ENCODE measurements at places on chromosomes 6 and 20.

DNA sequence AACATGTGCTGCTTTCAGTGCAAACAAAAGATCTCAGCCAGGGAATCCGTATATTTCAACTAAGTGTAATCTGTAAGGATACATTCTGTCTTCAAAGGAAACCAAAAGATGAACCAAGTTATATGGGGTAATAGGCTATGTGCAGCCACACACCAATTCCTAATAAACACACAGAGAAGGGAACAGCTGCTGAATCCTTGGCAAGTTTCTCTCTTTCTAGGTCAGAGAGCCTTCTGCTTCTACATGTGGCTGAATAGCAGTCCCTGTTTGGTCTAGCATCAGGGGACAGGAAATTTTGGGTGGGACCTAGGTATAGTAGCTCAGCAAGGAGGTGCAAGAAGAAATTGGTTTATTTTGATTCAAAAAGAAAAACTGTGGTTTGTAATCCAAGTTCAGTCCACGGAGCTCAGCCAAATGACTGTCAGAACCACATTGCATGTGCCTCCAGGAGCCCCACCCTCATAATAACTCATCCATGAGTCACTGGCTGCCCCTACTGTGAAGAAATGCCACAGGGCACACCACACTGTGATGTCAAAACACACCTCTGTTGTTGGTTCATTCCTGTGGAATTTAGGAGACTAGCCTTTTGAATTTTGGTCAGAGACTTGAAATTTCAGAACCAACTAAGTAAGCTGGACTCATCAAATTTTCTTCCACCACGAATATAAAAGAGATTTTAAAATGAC, 21.1 kb downstream of the SPTLC3 start:
- DNase-seq, result no peak

DNA sequence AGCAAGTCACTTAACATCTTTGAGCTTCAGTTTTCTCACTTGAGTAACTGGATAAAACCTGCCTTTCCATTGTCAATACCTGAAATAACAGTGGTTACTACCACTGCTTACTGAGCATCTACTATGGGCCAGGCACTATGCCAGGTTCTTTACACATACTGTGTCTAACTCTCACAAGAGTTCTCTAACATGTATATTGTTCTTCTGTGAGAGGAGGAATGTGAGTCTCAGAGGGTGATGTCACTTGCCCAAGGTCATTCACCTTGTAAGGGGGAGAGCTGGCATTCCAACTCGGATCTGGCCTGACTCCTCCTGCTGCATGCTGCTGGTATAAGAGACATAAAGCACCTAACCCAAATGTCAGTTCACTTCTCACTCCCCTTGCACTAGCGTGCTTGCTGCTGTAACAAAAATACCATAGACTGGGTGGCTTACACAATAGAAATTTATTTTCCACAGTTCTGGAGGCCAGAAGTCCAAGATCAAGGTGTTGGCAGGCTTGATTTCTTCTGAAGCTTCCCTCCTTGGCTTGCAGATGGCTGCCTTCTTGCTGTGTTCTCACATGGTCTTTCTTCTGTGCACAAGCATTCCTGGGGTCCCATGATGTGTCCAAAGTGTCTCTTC, 21.9 kb upstream of the SGK2 start:
- no peak for DNase-seq

DNA sequence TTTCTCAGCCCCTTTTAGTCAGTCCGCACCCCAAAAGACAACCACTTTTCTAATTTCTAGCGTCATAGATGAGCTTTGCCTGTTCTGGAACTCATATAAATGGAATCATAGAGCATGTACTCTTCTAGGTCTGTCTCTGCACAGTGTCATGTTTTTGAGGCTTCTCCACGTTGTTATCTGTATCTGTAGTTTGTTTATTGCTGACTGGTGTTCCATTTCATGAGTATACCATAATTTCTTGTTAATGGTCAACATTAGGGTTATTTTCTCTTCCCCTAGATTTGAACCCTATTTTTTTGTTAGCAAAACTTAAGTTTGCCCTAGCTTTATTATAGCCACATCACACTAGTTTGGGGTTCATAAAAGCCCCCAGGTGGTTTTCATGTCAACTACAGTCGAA, 16.2 kb upstream of the SGK2 start:
- DNase-seq, result no peak

DNA sequence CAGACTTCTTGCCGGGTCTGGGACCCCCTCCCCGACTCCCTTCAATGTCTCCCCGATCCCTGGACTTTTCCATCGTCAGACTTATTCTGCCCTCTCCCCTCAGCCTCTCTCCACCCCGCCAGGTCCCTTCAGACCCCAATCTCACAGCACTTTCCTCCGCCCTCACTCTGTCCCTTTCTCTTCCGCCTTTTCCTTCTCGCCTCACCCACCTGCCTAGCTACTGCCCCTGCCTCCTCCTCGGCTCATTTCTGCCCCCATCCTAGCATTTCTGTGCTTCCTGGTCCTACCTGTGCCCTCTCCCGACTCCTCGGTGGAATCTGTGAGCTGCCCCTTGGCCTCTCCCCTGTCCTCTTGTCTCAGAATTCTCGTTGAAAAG, 616 bp downstream of the CHMP4B start:
- peak; percentile 18 for DNase-seq

- DNase-seq, result no peak
These were observed 327.2 kb downstream of the DHX35 start for GRCh38 chr20:39289316-39289715.

DNA sequence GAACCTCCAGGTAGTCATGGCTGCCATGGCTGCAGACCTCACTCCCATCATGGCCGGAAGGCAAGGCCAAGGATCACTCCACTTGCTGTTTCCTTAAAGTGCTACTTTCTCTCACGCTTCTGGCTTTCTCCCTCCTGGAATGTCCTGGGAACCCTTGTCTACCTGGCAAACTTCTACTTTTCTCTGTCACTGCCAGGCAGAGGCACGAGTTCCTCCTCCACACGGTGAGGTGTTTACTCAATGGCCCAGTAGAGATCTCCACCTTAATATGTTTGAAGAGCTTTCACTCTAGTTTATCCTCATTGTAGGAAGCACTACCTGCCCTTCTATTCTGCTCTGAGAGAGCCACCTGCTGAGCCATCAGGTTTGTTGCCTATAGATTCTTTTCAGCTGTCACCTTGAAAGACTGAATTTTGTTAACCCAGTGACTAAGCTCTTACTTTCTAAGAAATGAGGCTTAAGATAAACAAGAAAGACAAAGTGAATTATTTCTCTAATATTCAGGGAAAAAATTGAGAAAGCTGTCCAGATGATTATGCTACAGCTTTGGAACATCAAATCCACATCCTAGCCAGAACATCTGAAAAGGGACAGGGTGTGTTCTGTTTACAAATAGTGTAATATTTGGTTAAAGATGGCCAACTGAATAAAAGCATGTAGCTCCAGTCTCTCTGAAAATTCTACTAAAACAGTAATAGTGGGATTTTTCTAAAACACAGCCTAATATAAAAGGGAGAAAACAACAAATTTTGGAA, 54.9 kb downstream of the PLAGL1 start:
- DNase-seq, result no peak

DNA sequence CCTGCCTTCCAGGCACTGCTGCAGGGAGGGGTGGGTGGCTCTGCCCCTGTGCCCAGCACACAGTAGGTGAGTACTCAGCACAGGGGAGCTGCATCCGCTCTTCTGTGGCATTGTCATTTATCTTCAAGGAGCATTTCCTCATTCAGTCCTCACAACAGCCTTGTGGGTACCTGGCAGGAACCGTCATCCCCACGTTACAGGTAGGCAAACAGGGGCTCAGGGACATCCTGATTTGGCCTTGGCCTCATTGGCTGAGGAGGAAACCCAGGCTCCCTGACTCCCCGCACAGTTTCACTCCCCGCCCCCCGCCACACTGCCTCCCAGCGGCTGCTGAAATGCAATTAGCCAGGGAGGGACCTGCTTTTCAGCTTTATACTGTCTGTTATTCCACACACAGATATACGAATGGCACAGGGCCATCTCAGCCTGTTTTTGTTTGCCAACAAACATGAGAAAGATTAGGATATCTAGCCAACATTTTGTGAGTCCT, 24.2 kb upstream of the PNPLA1 start:
- DNase-seq, result no peak

- DNase-seq, result peak; percentile 61
These were observed 1.1 kb downstream of the SPAG4 start for GRCh38 chr20:35616465-35617396.

DNA sequence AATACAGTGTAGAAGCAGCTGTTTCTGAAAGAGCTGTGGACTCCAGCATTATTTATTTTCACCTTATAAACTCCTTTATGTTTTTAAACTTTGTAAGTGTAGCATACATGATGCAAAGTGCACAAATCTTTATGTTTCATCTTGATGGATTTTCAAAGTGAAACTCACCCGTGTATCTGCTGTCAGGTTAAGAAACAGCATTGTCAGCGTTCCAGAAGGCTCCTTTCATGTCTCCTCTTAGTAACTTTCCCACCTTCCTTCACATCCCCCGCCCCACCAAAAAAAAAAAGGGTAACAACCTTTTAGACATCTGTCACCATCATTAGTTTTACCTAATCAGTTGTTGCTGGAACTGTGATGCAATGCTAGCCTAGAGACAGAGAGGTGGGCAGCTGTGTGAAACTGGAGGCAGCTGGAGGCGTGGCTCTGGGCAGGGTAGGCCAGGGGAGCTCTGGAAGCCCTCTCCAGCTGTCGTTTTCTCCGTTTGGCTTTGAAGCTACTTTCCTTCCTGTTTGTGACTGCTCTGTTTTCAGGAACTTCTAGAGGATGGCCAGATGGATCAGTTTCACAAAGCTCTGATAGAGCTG, 7.2 kb downstream of the ACTR5 start:
- no peak for DNase-seq

DNA sequence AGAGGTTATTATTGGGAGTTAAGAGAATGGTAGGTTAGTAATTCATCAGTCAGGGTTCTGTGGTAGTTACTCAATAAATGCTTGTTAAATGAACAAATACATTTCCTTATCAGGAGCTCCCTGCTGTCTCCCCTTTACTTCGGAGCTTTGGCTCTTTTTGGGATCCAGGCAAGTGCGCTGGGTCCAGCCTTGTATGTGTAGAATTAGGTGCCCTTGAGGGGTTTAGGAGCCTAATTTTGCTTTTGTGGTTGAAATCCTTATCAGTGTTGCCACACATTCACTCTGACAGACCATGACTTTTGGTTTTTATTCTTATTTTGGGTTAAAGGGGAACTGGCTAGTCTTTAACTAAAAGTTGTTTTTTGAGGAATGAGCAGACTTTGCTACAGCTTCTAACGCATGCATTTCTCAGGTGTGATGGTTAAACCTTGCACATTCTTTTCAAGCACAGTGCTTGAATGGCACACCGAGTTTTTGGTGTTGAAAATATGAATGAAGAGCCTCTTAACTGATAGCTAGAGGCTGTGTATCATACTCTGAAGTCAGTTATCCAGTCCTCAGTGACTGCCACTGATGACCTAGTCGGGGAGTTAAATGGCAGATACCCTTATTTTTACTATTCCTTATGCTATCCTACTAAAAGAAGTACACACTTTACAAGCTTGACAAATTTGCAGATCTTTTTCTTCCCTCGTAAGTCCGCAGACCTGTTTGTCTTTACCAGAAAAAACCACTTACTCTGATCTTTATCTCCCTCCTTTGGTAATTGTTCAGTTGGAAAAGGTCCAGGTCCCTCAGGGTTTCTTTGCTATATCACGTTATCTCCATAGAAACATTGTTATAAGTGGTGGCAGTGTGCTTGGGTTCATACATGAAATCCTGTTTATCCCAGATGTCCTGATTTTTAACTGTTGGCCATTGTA, 50.7 kb upstream of the PLCG1 start:
- DNase-seq, result no peak

- no peak for DNase-seq
These were observed 36.2 kb downstream of the DCDC2 start for GRCh38 chr6:24321538-24322162.

GRCh38 chr6:13422681-13423221, 64.6 kb downstream of the GFOD1 start:
- DNase-seq, result no peak

- peak; percentile 75 for DNase-seq
These were observed 2.4 kb upstream of the MCM3 start for GRCh38 chr6:52286798-52287432.

GRCh38 chr6:37696220-37696840, 1.4 kb downstream of the MDGA1 start:
- DNase-seq, result no peak

Measured in Ammon's horn (tissue), 1 donor.